Stimulated activated CD8-positive, alpha-beta memory T cell treated with anti-CD3 and anti-CD28 coated beads, Interleukin-15, amount 100 ng/mL, for 1 hour (primary cell): ENCODE measurements at places on chromosomes 5 and 9.

- no peak for DNase-seq
Measured at GRCh38 chr5:171599411-171599810, 180.0 kb downstream of the FGF18 start.

DNA sequence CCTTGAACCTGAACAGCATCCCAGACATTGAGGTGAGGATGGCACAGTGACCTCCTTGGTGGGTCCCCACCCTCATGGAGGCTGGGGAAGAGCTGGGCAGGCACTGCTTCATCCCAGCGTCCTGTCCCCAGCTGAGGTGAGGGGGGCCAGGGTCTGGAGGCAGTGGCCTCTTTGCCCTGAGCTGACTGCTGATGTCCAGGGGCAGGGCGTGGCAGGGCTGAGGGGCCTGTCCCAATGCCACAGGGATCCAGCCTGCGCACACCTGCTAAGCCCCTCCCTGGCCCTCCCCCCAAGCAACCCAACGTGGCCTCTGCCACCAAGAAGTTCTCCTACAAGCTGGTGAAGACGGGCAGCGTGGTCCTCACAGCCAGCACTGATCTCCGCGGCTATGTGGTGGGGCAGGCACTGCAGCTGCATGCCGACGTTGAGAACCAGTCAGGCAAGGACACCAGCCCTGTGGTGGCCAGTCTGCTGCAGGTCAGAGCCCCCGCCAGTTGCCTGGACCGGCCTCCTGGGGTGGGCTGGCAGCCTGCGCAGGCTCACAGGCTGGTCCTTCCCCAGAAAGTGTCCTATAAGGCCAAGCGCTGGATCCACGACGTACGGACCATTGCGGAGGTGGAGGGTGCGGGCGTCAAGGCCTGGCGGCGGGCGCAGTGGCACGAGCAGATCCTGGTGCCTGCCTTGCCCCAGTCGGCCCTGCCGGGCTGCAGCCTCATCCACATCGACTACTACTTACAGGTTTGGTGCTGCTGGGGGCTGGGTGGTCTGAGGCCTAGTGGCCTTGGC lies 4.9 kb upstream of the EHMT1 start:
- no peak for DNase-seq

GRCh38 chr5:54621048-54621447 lies 103.5 kb downstream of the SNX18 start:
- no peak for DNase-seq

GRCh38 chr5:33679791-33680190 lies 212.0 kb downstream of the ADAMTS12 start:
- no peak for DNase-seq

- DNase-seq: no peak
Measured at GRCh38 chr5:1473746-1474145, 28.5 kb upstream of the SLC6A3 start.

DNA sequence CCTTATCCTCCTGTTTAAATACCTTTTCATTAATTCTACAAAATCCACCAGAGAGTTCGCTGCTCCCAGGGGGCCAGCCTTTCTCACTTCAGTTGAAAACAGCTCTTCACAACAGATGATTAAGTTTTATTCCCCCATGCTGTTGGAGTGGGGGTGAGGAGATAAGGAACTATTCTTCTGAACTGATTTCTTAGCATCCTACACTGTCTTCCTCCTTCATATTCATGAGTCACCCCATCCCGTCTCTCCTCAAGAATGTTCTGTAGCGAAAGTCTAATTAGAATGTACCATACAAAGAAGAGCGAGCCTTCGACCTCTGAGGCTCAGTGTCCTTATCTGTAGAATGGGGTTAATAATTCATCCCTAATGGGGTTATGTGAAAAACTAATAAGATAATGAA lies 138.0 kb downstream of the PIK3R1 start:
- DNase-seq: no peak

GRCh38 chr9:14344053-14344524 lies 30.1 kb upstream of the NFIB start:
- DNase-seq: no peak
